NCI-H1930 (cell line): ENCODE measurements at places on chromosomes 1 and 21.

- no peak for DNase-seq
Observed at GRCh38 chr1:207872621-207873020, 38.3 kb downstream of the CD34 start.

DNA sequence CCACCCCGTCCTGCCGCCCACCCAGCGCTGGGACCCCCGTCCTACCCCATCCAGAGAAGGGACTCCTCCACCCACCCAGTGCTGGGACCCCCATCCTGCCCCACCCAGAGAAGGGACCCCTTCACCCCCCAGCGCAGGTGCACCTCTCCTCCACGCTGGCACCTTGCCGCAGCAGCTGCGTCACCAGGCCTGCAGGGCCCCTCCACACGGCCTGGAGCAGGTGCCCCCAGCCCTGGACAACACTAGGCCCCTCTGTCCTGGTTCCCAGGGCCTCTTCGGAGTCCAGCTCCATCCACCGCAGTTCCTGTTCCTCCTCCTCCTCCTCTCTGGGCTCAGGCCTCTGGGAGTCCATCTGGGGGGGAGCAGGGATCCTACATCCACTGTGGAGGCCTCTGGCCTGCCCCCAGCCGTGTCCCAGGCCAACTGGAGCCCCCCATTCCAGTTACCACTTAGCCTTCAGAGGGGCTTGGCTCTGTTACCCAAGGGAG is 378 bp downstream of the ANKRD65 start:
- no peak for DNase-seq

DNA sequence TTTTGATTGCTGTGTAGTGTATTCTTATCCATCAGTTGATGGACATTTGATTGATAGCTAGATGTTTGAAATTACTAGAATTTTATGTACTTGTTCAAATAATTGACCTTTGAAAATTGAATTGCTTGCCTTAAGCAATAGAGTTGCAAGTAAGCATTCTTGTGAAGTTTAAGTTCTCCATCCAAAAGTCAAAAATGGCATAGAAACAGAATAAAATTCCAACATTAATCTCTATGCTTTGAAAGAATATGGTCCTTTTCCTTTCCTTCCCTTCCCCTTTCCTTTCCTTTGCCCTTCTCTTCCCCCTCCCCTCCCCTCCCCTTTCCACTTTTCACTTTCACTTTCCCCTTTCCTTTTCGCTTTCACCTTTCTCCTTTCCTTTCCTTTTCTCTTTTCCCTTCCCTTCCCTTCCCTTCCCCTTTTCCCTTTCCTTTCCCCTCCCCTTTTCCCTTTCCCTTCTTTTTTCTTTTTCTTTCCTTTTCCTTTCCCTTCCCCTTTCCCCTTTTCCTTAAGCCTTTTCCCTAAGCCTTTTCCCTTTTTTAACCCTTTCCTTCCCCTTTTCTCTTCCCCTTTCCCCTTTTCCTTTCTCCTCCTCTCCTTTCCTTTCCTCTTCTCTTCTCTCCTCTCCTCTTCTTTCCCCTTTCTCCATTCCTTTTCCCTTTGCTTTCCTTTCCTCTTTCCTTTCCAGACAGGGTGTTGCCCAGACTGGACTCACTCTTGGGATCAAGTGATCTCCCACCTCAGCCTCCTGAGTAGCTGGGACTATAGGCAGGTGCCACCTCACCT is 67.4 kb downstream of the SASS6 start:
- no peak for DNase-seq

GRCh38 chr1:97553971-97554370 is 366.9 kb downstream of the DPYD start:
- no peak for DNase-seq

DNA sequence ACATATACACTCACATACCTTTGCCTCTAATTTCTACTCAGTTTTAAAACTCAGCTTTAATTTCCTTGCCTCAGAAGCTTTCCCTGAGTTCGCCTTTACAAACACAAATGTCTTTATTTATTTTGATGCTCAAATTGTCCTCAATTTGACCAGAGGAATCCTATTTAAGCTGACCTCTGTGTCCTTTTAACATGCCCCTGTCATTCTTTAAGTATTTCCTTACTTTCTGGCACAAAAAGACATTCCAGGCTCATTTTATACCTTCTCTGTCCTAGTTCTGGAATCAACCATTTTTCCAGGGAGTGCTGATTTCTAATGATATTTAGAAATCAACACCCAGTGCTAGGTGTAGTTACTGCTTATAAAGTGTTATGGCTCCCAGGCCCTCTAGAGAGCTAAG is 82.5 kb downstream of the OSBPL9 start:
- no peak for DNase-seq

- no peak for DNase-seq
Observed at GRCh38 chr21:37249112-37249904, 17.8 kb downstream of the VPS26C start.

DNA sequence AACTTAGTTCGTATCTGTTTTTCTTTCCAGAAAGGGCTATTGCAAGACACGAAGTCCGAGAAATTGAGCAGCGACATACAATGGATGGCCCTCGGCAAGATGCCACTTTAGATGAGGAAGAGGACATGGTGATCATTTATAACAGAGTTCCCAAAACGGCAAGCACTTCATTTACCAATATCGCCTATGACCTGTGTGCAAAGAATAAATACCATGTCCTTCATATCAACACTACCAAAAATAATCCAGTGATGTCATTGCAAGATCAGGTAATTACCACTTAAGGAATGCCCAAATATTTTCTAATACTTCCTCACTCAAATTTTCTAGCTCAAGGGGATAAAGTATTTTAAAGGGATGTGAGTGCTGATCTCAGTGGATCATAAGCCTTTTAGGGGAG is 158.5 kb downstream of the HS2ST1 start:
- DNase-seq, result no peak

DNA sequence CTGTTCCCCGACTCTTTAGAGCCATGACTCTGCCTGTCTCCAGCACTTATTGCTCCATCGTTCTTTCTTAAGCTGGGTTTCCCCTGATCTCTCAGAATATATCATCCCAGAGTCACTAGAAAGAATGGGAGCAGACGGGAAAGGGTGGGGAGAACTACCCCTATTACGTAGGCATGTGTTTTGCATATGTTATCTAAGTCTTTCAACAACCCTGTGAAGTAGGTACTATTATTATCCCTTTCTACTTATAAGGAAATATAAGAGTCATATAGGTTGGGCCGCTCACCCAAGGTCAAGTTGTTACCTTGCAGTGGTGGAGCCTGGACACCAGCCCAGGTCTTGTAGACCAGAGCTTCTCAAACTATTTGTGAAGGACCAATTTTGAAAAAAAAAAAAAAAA is 38.7 kb downstream of the ELF3 start:
- no peak for DNase-seq

DNA sequence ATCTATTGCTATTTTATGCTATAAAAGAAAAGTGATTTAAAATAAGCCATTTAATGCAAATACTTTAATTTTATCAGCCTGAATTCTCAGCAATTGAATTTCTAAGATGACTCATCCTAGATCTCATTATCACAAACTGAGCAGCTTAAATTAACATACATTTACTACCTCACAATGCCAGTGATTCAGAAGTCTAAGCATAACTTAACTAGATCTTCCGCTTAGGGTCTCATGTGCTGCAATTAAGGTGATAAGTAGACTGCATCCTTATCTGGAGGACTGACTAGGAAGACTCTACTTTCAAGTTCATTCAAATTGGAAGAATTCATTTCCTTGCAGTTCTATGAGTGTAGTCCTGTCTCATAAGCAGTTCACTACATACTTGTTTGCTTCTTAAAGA is 286.6 kb downstream of the COL11A1 start:
- DNase-seq, result no peak

DNA sequence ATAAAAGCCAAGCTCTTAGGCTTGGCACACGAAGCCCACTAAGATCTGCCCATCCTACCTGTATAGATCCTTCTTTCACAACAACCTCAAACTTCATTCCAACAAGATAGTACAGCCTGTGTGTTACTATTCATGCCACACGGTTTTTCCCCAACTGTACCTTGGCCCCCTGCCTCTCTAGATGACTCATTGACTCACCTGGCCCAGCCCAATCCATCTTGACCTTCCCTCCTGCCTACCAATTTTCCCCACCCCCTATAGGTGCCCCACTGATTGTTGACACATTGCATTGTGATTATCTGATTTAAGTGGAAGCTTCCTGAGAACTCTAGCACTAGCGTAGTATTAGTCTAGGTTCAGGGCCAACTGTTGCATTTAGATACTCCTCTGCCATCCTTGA is 2.0 kb upstream of the CD101 start:
- DNase-seq, result no peak

DNA sequence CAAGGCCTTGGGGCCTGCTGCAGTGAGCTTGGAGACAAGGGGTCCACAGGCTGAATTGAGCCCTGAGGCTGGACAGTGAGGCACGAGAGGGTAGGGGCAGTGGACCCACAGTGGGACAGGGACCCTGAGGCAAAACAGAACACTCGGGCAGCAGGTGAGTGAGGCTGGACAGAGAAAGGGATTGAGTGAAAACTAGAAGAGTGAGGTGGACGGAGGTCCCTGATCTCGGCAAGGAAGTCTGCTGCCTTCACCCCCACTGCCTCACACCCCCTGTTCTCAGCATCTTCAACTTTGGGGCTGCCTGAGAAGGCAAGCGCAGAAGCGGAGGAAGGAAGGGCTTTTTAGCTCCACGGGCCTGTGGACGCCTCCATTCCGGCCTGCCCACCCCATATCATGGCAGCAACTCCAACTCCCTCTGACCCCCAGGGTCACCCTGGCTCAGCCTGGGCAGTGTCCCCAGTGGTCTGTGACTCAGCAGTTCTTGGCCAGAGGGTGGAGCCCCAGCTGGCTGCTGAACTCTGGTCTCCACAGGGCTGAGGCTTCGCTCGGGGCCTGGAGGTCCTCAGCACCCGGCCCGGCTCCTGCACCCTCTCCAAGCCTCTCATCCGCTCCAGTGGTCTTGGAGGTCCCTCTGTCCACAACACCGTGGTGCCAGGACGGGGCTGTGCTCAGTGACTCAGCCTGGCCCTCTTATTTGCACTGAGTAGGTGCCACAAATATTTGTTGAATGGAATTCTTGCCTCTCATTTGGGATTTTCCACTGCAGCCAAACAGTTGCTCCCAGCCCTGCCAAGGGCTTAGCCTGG is 60.0 kb upstream of the EPS8L3 start:
- DNase-seq, result no peak
